ENCODE measurements at places on chromosomes 13 and 19.

- no peak for DNase-seq
Measured at GRCh38 chr13:53298396-53298795, 269.8 kb downstream of the OLFM4 start.

GRCh38 chr19:4533334-4533733 is 1.7 kb downstream of the PLIN5 start:
- DNase-seq = no peak

- DNase-seq = peak; percentile 1
Measured at GRCh38 chr13:70923863-70924752, 815.9 kb upstream of the KLHL1 start.

DNA sequence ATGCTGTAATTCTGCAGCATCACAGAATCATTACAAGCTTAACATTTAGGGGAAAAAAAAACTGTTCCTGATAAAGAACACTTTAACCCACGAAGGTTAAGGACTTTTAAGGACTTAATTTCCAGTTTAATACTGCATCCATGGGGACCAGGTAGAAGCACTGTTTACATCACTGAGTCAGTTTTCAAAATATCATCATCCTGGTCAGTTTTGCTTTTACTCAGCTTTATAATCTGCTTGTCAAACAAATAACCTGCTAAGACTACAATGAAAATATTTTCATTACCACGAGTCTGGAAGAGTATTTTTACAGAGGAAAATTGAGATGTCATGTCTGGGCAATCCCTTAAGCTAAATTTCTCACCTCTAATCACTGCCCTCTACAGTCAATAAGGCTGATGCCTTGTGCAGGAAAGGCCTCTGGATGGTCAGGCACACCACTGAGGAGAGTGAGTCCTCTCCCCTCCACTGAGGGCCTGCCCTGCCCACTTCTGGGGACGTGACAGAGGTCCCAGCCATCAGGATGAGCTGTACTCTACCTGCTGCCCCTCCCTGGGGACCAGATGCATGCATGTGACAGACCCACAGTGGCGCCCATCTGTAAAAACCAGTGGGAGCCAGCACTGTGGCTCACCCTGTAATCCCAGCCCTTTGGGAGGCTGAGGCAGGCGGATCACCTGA is 31.0 kb downstream of the FOXO1 start:
- DNase-seq = no peak

GRCh38 chr19:35347930-35348298 is 212 bp downstream of the FFAR1 start:
- no peak for DNase-seq

DNA sequence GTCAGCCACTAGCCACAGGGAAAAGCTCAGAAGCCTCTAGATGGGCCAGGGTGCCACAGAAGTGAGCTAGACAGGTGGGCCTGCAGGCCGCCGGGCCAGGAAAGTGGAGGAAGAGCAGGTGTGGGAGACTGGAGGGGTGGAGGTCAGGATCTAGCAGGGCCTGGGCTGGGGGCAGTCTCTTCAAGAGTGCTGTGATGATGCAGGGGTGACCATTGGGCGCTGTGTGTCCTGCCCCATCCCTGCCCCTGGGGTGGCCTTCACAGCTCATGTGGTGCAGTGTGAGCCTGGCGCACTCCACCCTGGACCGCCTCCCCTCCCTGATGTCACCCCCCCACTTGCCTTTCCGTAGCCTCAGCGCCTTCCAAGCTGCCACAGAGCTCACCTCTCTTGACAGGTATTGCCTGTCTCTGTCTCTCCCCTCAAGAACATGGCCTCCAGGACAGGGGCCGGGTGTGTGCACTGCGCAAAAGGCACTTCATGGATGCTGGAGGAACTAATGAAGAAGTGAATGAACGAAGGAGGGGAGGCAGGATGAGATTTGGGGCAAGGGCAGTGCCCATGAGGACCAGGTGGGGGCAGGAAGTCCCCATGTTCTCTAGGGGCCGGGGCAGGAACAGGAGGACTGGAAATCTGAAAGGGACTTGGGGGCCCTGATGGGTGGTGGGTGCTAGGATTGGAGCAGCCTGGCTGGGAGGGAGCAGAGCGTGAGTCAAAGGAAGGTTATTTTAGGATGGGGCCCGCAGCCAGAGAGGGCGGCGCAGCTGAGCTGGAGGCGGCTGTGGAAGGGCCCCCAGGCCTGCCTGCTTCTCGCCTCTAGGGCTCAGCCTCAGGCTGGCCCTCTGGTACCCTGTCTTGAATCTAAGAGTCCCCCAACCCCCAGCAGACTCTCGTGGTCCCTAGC is 6.6 kb downstream of the SSBP4 start:
- peak; percentile 41 for DNase-seq

DNA sequence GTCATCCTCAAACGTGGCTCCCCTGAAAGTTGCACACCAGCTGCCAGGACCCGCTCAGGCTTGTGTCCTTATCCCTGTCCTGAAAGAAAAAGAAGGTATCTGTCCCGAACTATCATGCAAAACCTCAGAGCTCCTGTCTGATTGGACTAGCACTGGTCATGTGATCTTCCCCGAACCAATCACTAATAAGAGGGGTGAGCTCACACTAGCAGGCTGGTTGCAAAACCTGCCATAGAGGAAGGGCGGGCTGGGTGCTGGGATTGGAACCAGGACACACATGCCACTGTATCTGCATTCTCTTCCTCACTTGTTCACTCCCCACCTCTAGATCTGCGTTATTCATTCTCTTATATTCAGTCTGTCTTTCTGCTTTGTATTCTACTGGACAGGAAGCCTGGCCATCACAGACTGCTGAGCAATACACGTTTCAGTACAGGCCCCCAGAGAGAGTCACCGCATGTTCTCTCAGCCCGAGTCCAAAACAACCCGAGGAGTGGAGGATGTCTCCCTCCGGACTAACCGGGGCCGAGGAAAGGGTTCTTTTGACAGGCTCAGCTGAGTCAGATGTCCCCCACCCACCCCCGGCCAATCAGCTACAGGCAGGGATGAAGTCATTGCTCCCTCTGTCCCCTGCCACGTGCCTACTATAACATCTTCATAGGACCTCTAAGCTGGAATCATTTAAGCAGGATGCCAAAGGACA is 97.7 kb downstream of the SIPA1L3 start:
- DNase-seq = peak; percentile 99

DNA sequence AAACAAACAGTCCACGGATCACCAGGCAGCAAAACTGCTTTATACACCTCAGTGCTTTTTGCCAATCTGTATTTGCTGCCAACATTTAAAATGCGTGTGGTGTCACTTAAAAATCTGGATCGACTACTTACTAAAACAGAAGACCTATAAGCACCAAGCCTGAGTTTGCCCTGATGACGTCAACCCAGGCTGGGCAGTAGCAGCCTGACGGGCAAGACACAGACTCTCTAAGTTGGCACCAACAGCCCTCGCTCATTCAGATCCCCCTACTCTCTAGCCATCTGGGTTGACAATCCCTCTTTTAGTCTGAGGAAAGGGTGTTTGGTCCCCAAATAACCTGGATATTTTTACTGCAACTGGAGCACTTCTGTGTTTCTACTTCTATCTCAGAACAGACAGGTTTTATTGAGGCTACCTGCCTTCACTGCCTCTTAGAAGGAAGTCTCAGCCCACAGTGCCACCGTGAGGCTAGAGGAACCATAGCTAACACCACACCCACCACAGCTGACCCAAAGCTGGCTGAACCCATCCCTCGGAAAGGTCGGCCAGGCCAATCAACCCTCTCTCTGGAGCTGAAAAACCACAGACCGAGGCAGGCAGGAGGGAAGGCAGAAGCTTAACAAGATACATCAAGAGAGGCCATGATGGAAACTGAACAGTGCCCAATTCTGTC is 6.9 kb downstream of the SUGP2 start:
- DNase-seq = no peak

- DNase-seq = no peak
Measured at GRCh38 chr13:79402074-79402635, 3.9 kb downstream of the RBM26 start.

GRCh38 chr13:92473765-92474475 is 752.7 kb upstream of the GPC6 start:
- DNase-seq = no peak

GRCh38 chr13:94061301-94061700 is 418.2 kb downstream of the DCT start:
- peak; percentile 17 for DNase-seq

DNA sequence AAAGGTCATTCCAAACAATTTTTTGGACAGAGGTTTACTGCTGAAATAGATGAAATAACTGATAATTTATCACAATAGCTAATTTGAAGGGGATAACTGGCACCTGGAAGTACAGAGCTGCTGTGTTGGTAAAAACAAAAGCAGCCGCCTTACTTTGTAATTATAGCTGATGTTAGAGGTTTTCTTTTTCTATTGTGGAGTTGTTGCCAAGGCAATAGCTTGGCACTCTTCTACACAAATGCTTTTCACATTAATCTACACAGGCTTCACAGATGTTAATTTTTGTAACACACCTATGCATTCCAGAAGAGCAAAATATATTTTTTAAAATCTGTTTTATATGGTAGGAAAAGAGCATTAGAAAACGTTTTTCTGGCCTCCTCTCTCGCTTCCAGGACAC is 56.9 kb downstream of the LACC1 start:
- no peak for DNase-seq

GRCh38 chr19:58544591-58545285 is 874 bp downstream of the TRIM28 start:
- peak; percentile 59 for DNase-seq

DNA sequence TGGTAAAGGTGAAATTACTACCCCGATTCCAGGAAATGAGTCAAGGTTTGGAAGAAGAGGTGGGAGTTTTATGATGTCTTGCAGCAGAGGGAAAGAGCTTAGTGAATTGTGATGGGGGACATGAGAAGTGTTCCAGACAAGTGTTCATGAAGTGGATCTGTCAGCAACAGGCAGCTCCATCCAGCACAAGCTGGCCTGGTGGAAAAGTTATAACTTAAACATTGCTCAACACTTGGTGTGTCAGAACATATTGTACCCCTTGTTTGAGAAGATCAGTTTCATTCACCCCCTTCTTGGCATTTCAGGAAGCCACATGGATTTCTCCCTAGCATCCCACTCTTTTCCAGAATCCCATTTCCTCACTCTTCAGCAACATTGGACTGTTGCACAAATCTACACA is 222.0 kb downstream of the B3GLCT start:
- DNase-seq = no peak

- peak; percentile 21 for DNase-seq
Measured at GRCh38 chr13:34046457-34046856, 228.5 kb downstream of the RFC3 start.

DNA sequence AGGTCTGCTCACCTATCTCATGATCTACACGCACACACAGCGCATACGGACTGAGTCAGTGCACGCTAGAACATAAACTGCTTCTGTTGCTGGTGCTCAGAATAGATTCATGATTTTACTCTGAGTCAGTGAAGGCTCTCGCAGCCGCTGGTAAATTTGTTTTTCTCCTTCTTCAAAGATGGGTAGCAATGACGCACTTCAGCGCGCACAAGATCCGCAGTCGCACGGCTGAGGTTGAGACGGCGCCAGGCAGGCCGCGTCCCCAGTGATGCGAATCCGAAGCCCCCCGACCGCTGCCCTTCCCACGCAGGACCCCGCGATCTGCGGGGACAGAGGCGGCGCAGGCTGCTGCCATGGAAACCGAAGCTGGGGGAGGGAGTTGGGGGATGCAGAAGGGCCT is 103.7 kb upstream of the USP29 start:
- no peak for DNase-seq

DNA sequence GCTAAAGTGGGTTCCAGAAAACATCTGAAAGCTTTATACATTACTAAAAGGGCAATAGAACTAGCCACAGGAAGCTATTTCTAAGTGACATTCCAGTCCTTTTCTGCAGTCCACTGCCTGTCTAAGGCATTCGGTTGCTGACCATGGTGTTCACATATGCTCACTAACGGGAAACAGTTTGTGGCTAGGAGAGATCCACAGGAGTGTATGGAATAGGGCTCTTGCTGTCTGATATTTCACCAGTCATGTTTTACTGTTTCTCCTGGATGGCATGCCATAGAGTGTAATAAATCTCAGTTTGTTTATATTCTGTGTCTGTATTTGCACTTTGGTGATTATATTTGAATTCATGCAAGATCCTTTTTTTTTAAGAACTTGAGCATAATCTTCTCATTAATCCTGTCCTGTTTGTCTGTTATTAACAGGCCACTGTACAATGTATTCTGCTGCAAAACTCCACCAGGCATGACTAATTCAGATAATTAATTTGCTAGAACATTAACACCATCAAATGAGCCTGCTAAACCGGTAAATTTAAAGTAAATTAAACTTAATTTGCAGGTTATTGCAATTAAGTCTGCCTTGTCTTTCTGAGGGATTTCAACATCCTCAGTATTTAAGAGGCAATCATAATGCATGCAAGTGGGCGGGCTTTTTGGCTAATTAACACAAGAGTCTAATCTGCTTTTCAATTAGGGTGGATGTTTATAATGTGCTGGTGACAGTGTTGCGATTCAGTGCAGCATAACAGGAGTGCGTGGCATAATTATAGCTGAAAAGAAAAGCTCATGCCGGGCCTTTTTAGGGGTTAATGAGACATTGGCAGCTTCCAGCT is 201.3 kb downstream of the POU4F1 start:
- DNase-seq = no peak

DNA sequence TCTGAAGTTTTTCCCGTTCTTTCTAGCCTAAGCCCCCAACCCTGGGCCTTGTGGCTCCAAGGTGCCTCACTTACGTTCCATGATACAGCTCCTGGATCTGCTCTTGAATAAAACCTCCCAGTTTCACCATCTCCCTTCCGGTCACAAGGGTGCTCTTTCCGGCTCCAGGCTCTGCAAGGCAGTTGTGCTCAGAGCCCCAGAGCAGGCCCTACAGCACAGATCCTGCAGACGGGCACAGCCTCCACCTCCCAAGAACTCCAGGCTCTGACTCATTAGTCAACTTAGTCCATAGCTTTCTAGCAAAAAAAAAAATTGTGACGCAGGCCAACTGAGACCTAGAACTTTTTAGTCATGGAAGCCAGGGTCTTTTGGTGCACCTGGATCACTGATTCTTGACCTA is 33.9 kb upstream of the SLC7A10 start:
- peak; percentile 24 for DNase-seq

DNA sequence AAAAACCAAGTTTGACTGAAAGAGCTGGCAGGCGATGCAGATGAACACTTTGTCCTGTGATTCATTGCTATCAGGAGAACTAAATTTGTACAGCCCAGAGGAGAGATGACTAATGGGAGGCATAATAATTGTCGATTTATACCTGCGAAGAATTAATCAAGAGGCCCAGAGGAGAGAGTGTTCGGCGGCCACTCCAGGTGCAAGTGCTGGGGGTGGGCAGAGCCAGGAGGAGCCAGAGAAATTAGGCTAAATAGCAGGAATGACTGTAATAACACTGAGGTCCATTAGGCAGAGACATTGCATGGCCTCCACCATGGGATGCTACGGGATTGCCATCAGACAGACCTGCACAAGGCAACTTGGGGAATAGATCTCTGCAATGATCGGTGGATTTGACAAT is 107.7 kb upstream of the UQCRFS1 start:
- no peak for DNase-seq

GRCh38 chr19:58021541-58022282 is 12.1 kb upstream of the ZSCAN1 start:
- peak; percentile 64 for DNase-seq
